Small intestine (tissue), 16 donors: ENCODE measurements at places on chromosomes 2 and 18. TPM values are rescaled to one million over a fixed set of nuclear protein-coding genes. Genes with fewer than 3 reads are reported as not detected.

The TP53I3 gene
- polyA plus RNA-seq: 291 TPM

- no peak for DNase-seq
- no peaks in the 10 kb centered on the region for H3K36me3 ChIP-seq
- no peaks in the 10 kb centered on the region for H3K4me1 ChIP-seq
- H3K27ac ChIP-seq: no peak overlapping the region
- H3K4me3 ChIP-seq: no peak overlapping the region
These were observed 369.7 kb downstream of the CTNNA2 start for GRCh38 chr2:79882548-79882947.

GRCh38 chr18:73690222-73690621 is 457.4 kb downstream of the FBXO15 start:
- no peaks in the 10 kb centered on the region for H3K27me3 ChIP-seq
- no peaks in the 10 kb centered on the region for H3K36me3 ChIP-seq

DNA sequence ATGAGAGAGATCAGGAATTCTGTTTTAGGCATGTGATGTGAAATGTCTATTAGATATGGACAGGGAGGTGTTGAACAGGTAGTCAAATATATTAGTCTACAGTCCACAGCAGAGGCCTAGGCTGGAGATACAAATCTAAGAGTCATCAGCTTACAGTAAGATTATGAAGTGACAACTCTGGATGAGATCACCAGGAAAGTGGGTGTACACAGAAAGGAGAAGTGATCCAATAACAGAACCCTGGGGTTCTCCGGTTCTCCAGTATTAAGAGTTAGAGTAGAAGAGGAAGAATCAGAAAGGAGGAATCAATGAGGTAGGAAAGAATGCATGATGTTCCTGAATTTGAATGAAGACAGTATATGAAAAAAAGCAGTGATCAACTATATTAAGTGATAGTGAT is 362.3 kb downstream of the FIGN start:
- no peaks in the 10 kb centered on the region for H3K27me3 ChIP-seq
- no peak for DNase-seq
- H3K4me1 ChIP-seq: no peaks in the 10 kb centered on the region

The ELOA2 gene
- not detected for polyA plus RNA-seq

- H3K27ac ChIP-seq: no peak overlapping the region
- H3K27me3 ChIP-seq: no peaks in the 10 kb centered on the region
These were observed 24.1 kb downstream of the PLCD4 start for GRCh38 chr2:218631837-218632236.

DNA sequence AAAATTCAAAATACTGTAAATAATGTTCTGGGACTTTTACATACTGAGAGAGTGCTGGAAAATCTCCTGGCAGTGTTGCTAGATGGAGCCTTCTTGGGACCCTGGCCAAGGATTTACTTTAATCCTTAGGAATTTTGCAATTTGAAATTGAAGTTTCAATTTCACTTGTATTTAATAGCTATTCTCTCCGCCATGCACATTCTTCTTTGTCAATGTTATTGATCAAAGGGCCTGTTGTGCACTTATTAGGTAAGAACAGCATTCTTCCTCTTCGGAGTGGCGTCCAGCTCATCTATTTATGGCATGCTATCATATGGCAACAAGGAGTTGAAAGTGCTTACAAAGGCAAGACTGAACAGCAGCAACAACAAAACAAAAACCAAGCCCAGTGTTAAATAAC is 40.1 kb upstream of the SOS1 start:
- no peaks in the 10 kb centered on the region for H3K27me3 ChIP-seq
- H3K27ac ChIP-seq: no peak overlapping the region
- H3K4me3 ChIP-seq: no peak overlapping the region
- H3K4me1 ChIP-seq: no peaks in the 10 kb centered on the region
- no peaks in the 10 kb centered on the region for H3K36me3 ChIP-seq

The UPP2 gene
- 0.19 TPM for polyA plus RNA-seq

The TMSB10 gene
- polyA plus RNA-seq: 2,983 TPM

The PROKR1 gene
- polyA plus RNA-seq: 0.15 TPM

- H3K36me3 ChIP-seq: no peaks in the 10 kb centered on the region
These were observed 1.8 kb downstream of the ZCCHC2 start for GRCh38 chr18:62524440-62525200.

DNA sequence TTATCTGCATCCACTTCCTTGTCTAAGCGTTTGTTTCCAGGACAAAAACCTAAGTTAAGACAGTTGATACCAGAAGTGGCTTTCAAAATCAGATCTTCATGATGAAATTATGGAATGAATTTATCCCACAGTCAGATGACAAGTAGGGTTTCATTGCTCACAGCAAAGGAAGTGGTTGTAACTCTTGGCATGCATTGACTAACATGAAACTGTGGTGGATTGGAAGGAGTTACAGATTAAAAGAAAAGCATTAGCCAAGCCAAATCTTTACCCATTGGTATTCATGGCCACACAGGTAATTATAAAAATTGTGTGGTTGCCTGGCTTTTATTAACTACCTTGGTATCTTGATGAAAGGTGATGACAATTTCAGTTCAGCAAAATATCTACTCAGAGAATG is 438.0 kb upstream of the NXPH2 start:
- no peaks in the 10 kb centered on the region for H3K27me3 ChIP-seq
- H3K27ac ChIP-seq: no peak overlapping the region
- no peak overlapping the region for H3K4me3 ChIP-seq
- H3K4me1 ChIP-seq: no peaks in the 10 kb centered on the region
- no peaks in the 10 kb centered on the region for H3K36me3 ChIP-seq

DNA sequence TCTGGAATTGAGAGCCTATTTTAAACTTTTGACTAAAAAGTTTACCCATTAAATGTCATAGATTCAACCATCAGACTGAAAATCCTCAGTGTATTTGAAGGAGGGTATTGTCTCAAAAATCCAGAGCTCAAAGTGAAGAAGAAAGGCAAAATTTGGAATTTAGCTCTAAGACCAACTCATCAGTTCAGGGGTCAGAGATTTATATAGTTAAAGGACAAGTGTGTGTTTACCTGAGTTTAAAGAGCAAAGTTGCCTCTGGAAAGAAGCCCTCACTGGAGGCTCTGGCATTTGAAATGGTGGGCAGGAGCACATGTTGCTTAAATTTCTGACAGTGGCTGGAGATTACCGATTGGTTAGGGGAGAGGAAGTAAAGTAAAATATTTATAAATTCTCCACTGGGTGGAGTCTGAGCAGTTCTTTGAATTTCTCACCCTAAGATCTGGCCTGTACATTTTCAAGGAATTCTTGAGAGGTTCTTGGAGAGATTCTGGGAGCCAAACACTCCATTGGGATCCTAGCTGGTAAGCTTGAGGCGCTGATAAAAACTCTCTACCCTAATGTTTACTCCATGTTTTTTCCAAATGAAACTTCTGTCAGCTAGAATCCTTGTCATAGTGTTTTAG is at the start of gene KYNU:
KYNU (plus strand) TSS at position 449 of the 623 bp plus-strand sequence. CDS start 7,704 bp downstream, outside the sequence.
- H3K4me3 ChIP-seq: no peak within 1 kb of the TSS
- H3K27me3 ChIP-seq: no peaks in the 10 kb centered on the region
- no peak for DNase-seq
- no peaks in the 10 kb centered on the region for H3K4me1 ChIP-seq
- H3K36me3 ChIP-seq: no peaks in the 10 kb centered on the region
- H3K27ac ChIP-seq: no peak within 1 kb of the TSS

GRCh38 chr2:147712051-147712450 is 132.8 kb upstream of the ACVR2A start:
- H3K27ac ChIP-seq: no peak overlapping the region
- no peaks in the 10 kb centered on the region for H3K36me3 ChIP-seq
- H3K4me1 ChIP-seq: no peaks in the 10 kb centered on the region
- H3K27me3 ChIP-seq: no peaks in the 10 kb centered on the region
- no peak for DNase-seq
- H3K4me3 ChIP-seq: no peak overlapping the region

- H3K4me1 ChIP-seq: no peaks in the 10 kb centered on the region
- H3K4me3 ChIP-seq: no peak overlapping the region
- no peaks in the 10 kb centered on the region for H3K27me3 ChIP-seq
- no peak for DNase-seq
These were observed 53.1 kb upstream of the EFEMP1 start for GRCh38 chr2:55976681-55977080.

GRCh38 chr2:195602687-195603086 is 54.3 kb upstream of the SLC39A10 start:
- H3K27me3 ChIP-seq: no peaks in the 10 kb centered on the region
- no peaks in the 10 kb centered on the region for H3K4me1 ChIP-seq
- DNase-seq: no peak
- H3K4me3 ChIP-seq: no peak overlapping the region

The DCDC2C gene
- polyA plus RNA-seq: not detected

GRCh38 chr2:86251840-86252266 is 52.6 kb downstream of the MRPL35 start:
- peaks cover 4% of the 10 kb centered on the region for H3K4me1 ChIP-seq
- no peak overlapping the region for H3K27ac ChIP-seq
- H3K36me3 ChIP-seq: no peaks in the 10 kb centered on the region

- H3K4me3 ChIP-seq: peak overlapping the region; percentile 86
- H3K27me3 ChIP-seq: no peaks in the 10 kb centered on the region
- H3K4me1 ChIP-seq: no peaks in the 10 kb centered on the region
These were observed 689 bp downstream of the RPRD1A start for GRCh38 chr18:36066686-36067054.

- peaks cover 12% of the 10 kb centered on the region for H3K4me1 ChIP-seq
- no peaks in the 10 kb centered on the region for H3K27me3 ChIP-seq
- no peak overlapping the region for H3K27ac ChIP-seq
- DNase-seq: no peak
These were observed 45.0 kb upstream of the MGAT5 start for GRCh38 chr2:134208825-134209224.

DNA sequence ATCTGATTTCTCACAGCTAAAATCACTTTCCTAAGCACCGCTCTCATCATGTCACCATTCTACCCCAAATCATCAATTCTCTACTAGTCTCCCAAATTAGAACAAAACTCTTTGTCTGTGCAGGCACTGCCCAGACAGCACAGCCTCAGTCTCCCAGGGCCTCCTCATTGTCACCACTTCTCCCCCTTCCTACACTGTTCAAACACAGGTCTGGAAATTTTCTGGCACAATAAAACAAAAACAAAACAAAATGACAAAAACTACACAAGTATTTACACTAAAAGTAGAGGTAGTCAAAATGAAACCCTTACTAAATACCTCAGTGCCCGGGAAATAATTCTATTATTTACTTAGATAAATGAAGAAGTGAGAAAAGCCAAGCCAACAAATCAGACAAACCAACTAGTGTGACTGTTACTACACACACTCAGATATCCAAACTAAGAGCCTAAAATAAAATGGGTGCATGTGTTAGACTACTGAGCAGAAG is 156.2 kb upstream of the DNMT3A start:
- H3K27ac ChIP-seq: no peak overlapping the region
- no peaks in the 10 kb centered on the region for H3K27me3 ChIP-seq
- no peak for DNase-seq
- H3K4me1 ChIP-seq: no peaks in the 10 kb centered on the region
- H3K4me3 ChIP-seq: no peak overlapping the region

The PLEKHB2 gene
- polyA plus RNA-seq: 78.7 TPM

GRCh38 chr18:35511428-35511827 is 13.7 kb upstream of the INO80C start:
- H3K27me3 ChIP-seq: no peaks in the 10 kb centered on the region
- H3K36me3 ChIP-seq: no peaks in the 10 kb centered on the region
- H3K4me1 ChIP-seq: peaks cover 3% of the 10 kb centered on the region
- no peak for DNase-seq
- no peak overlapping the region for H3K4me3 ChIP-seq

DNA sequence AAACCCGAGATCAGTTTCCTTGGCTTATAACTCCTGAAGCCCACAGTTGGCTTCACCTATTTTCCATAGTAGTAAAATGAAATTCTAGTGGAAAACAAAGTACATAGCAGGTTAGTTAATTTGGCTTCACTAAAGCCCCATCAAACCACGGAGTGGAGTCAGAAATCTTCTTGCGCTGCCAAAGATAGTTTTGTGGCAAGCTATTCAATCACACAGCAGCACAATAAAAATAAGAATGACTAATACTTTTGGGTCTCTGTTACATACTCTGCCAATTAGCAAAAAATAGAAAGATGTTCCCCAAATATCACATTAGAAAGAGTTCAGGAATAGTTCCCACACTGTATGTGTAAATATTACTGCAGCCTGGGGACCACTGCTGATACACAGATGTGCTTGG is 175.2 kb upstream of the NOL4 start:
- H3K36me3 ChIP-seq: no peaks in the 10 kb centered on the region
- H3K27ac ChIP-seq: no peak overlapping the region
- H3K27me3 ChIP-seq: no peaks in the 10 kb centered on the region

The SLC9A4 gene
- polyA plus RNA-seq: 0.07 TPM

DNA sequence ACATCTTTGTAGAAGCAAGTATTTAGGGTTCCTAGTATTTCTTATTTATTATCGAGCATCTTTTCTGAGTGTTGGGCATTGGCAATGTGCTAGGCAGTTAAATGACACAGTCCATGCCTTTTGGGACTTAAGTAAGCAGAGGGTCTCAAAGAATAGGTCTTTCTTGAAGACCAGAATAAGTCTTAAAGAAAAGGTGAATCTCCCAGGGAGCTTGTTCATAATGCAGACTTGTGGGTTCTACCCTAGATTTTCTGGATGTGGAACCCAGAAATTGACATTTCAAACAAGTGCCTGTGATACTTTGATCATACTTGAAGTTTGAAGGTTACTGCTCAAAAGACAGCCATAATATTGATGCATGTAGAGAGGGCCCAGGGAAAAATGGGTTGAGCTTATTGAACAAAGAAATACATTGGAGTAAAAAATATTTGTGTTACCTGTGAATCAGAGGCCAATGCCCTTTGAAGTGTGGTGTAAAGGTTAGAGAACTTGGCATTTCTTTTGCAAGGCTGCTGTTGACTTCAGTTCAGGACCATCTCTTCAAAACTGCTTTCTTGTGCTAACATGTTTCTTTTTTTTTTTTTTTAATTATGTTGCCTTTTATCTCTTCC is 24.4 kb downstream of the RPL37A start:
- H3K4me3 ChIP-seq: no peak overlapping the region
- no peaks in the 10 kb centered on the region for H3K27me3 ChIP-seq
- no peak overlapping the region for H3K27ac ChIP-seq

The CROCC2 gene
- polyA plus RNA-seq: not detected

DNA sequence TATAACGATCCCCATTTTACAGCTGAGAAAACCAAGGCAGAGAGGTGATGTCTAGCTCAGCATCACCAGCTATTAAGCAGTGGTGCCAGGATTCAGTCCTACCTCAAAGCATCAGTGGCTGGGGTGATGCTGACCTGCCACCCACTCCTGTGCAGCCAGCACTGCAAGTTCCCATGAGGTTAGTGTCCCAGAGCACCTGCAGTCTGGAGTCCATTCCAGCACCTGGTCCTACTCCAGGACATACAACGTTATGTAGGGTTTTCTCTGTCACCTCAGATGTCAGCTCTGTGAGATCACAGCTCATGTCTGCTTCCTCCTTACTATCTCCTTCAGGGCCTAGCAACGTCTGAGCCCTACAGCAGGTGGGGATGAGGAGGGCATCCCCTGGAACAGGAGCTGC is 328.0 kb upstream of the HS6ST1 start:
- no peaks in the 10 kb centered on the region for H3K27me3 ChIP-seq
- H3K4me3 ChIP-seq: no peak overlapping the region
- no peaks in the 10 kb centered on the region for H3K4me1 ChIP-seq
- no peak overlapping the region for H3K27ac ChIP-seq

The CIB4 gene
- polyA plus RNA-seq: not detected

DNA sequence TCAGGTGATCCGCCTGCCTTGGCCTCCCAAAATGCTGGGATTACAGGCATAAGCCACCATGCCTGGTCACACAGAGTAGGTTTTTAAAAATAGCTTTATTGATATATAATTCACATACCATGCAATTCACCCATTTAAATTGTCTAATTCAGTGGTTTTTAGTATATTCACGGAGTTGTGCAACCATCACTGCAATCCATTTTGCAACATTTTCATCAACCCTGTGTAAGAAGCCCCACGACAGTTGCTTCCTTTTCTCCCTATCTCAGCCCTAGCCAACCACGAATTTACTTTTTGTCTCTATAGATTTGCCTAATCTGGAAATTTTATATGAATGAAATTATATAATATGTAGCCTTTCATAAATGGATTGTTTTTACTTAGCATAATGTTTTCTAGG is 266.4 kb downstream of the NAPG start:
- no peak overlapping the region for H3K4me3 ChIP-seq
- H3K4me1 ChIP-seq: no peaks in the 10 kb centered on the region
- no peak for DNase-seq
- H3K27ac ChIP-seq: no peak overlapping the region
